ENCODE measurements at places on chromosomes 5 and 9.

DNA sequence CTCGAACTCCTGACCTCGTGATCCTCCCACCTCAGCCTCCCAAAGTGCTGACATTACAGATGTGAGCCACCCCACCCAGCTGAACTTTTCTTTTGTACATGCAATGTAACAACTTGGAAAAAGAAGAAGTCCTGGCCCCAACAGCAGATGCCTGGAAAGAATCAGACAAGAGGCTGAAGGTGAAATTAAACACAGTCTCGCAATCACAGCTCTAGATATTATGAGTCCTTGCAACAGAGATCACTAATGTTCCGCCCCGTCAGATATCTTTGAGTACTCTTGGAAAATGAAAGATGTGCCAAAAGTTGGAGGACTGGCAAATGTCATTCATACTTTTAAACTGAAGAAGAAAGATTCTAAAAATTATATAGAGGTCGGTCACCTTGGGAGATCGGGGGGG, 254.3 kb downstream of the GLIS3 start:
- no peak for DNase-seq

GRCh38 chr5:112186401-112186990, 232.6 kb downstream of the EPB41L4A start:
- peak; percentile 65 for DNase-seq

DNA sequence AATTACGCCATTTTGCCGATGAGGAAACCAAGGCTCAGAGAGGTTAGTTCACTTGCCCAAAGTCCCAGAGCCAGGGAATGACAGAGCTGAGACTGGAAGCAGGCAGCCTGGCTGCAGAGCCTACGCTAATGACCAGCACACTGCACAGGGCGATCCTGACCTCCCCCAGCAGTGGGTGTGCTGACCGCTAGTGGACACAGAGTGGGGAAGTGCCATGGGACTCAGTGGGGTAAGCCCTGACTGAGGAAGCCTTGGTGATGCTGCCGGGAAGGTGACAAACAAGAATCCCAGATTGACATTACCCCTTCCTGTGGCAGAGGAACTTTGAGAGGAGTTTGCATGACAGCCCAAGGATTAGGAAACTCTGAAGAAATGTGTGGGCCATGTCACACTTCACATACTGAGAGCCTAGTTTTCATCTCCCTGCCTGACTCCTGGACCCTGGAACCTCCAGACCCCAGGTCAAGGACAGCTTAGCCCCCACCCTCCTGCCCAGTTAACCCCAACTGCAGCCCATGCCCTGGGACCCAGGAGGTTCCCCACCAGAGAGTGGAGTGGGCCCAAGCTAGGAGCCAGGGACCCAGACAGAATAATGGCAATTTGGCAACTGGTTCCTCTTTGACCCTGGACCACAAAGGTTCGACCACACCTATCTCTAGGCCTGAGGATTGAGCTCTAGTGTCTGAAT, 19.7 kb upstream of the CSF1R start:
- no peak for DNase-seq

DNA sequence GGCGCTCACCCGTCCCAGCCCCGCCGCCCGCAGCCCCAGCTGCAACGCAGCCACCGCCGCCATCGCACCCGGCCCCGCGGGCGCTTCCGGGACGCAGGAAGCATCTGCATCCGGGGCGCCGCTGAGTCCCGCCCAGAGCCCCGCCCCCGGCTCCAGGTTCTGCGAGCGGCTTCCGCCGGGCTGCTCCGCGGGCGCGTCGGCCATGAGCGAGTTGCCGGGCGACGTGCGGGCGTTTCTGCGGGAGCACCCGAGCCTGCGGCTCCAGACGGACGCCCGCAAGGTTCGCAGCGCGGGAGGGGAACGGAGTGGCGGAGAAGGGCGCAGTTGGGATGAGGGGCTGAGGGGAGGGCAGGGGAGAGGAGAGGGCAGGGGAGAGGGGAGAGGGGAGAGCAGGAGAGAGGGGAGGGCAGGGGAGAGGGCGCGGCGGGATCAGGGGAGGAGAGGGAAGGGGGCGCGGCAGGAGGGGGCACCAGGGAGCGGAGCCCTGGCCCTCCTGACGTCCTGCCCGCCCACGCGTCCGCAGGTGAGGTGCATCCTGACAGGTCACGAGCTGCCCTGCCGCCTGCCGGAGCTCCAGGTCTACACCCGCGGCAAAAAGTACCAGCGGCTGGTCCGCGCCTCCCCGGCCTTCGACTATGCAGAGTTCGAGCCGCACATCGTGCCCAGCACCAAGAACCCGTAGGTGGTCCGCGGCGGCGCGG, at the start of the genes SURF1 and SURF2:
Gene SURF1 (minus strand): TSS at position 97 of the 701 bp plus-strand sequence. CDS start 34 bp downstream, at position 63.
Gene SURF2 (plus strand): TSS at position 160 of the 701 bp plus-strand sequence. CDS start 43 bp downstream, at position 203.
- peak; percentile 85 for DNase-seq

- no peak for DNase-seq
Observed at GRCh38 chr9:112530751-112531205, 44.2 kb downstream of the KIAA1958 start.

GRCh38 chr9:70073193-70073592, 29.5 kb downstream of the MAMDC2 start:
- no peak for DNase-seq

- no peak for DNase-seq
Observed at GRCh38 chr9:123370526-123371227, 14.7 kb downstream of the CRB2 start.

- peak; percentile 62 for DNase-seq
Observed at GRCh38 chr5:93583768-93584595, 960 bp downstream of the NR2F1 start.

DNA sequence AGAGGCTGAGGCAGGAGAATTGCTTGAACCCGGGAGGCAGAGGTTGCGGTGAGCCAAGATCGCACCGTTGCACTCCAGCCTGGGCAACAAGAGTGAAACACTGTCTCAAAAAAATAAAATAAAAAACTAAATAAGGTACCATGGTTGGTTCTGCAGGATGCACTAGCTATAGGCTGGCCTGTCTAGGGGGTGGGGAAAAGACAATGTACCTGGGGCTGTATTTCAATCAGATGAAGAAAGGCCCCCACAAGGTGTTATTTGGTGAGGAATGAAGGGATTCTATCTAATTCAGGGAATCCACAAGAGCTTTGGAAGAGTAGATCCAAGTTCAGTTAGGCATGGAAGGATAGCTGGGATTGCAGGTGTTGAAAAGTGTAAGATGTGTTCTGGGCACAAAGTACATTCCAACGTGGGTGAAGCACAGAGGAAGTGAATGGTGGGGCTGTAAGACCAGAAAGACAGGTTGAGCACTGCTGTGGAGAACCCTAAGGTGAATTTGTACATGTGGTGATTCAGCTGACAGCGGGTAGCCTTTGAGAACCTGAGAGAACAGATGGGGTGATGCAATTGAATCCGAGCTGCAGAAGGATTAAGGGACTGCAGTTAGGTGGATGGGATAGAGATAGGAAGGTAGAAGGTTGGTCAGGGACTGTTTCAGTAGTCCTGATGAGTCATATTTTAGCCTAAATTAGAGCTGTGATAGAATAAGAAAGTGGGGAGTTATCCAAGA, 71.8 kb downstream of the CAST start:
- peak; percentile 90 for DNase-seq

DNA sequence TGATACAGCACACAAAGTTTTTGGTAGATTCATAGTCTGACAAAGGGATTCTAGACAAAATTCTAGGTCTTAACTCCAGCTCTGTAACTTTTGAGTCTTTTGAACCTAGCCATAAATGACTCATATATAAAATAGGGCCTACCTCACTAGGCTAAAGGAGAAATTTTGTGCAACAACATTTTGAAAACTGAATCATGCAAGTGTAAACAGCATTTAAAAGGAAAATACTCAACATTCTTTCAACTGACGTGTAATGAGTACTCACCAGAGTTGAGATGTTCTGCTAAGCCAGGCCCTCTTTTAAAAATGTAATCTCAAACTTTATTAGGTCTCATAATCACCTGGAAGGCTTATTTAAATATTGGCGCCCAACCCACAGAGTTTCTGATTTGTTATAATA, 113.2 kb downstream of the STK32A start:
- DNase-seq = no peak

DNA sequence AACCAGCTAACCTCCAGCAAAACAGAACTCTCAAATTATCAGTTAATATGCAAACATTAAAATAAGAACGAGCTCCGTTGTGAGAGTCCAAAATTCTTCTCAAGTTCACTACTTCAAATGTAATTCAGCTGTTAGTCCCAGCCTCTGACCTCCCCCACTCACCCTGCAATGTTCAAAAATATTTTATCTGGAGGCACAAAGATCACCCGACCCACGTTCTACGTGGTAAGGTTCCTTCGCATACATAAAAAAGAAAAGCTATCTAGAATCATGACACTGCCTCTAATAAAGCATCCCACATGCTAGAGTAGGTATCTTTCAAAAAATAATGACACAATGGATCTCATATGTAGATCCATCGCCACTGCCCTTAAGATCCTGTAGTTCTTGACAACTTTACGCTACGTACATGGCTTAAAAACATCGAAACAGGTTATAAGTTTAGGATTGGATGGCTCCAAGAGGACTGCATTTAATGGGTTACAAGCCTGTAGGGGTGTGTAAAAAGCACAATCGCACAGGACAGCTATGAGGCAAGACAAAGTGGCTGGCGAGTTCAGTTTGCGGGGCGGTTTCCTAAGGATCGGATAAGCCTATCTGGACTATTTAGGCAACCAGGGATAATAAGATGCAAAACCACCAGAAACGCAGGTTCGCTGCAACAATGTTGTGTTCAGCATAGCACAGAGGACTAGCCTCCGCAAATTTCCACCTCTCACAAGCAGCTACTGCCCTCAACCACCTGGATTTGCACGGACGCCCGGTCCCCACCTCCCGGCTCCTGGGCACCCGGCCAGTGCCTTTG, 969 bp downstream of the CLK4 start:
- peak; percentile 60 for DNase-seq

DNA sequence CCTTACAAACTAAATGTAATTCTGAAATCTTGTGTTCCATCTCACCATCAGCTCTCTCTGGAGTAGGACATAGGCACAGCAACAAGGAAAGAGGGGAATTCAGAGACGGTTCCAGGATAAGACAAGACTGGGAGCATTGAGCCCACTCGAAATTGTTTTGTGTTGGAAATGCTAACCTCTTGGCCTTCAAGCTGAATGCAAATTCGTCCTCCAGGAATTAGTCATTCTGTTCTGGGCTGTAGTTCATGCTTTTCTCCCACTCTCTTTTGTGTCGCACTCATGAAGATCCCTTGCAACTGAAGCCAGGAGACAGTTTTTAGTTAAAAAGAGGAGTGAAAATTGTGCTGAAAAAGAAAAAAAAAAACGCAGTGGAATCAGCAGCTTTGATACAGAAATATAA, 121.7 kb upstream of the SEMA6A start:
- no peak for DNase-seq

DNA sequence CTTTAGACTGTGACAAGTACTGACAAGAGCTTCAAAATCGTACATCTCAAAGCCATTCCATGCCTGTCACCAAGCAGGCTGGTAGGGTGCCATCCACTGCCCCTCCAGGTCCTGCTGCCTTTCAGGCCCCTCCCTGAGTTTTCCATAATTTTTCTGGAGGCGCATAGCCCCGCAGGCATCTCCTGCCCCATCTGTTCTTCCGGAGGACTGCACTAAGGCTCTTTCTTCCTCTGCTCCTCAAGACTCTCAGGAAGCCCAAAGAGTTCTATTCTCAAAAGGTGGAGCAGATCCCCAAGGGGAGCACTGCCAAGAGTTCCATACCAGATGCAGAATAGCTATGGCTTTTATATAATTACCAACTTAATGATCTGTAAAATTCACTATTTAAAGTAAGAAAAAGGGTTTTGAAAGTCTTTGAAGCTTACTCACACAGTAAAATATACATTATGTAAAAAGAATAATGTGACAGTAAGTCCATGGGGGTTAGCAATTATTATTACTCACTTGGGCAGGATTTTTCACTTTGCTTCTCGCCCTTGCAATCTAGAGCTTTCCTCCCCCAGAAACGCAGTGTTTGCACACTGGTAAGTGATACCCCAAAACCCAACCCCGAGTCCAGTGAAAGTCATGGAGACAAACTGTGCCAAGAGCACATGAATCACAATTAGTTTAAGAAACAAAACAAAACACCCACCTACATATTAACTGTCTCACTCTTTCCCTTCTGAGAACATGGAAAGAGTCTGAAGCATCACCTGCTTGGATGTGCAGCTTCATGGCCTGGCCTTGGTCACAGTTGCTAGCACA, 114.1 kb upstream of the DAPK1 start:
- no peak for DNase-seq

DNA sequence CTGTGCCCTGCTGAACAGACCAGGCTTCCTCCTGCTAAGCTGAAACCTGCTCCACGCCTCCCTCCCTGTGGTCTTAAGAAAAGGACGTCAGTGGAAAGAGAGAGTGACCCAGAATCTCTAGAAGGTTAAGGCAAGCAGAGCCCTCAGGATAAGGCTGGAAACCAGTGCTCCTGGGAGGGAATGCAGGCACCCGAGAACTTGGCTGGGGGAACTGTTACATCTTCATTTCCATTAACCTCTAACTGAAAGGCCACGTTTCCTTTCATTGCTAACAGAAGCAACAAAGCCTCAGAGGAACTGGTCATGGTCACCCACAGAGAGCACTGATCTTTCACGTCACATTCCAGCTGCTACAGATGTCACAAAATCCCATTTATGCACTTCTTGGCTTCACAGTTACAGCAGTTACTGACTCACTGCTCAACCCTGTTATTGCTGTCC, 26.1 kb upstream of the AKNA start:
- DNase-seq = no peak

DNA sequence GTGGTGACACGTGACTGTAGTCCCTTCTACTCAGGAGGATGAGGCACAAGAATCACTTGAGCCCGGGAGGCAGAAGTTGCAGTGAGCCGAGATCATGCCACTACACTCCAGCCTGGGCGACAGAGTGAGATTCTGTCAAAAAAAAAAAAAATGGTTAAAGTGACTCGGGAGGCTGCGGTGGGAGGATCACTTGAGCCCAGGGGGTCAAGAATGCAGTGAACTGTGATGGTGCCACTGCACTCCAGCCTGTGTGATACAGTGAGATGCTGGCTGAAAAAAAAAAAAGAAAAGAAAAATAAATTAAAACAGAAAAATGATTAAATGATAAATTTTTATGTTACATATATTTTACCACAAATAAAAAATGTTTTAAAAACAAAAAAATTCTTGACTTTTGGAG, 51.9 kb downstream of the KLF4 start:
- no peak for DNase-seq

- no peak for DNase-seq
Observed at GRCh38 chr9:21751998-21752397, 50.4 kb upstream of the MTAP start.

- no peak for DNase-seq
Observed at GRCh38 chr5:89204756-89205155, 321.8 kb upstream of the MEF2C start.

DNA sequence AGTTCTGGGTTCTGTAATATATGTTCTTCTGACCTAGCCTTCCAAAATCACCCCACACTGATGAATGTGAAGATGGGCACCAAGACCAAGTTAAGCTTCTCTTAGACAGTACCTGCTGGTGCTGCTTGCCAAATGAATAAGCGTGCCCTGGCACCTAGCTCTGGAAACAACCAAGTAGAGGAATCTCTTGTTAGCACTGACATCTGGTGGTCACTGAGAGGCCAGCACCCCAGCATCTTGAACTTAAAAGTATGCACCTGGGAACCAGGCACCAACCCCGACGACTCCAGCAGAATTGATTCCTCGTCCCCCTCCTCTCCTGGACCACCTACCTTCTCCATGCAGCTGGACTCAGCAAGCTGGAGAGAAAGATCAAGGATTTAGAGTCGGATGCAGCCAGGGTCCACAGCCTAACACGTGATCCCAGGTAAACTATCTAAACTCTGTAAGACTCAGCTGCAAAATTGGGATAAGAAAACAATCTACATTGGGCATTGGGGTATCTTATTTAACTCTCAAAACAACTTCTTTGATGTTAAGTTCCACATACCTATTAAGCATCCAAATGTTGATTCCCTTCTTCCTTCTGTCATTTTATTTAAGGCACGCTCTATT, 89.8 kb downstream of the SLC1A3 start:
- peak; percentile 71 for DNase-seq

- DNase-seq = no peak
Observed at GRCh38 chr5:142388696-142389095, 63.9 kb upstream of the SPRY4 start.
